Cardiac atrium fibroblast (primary cell): ENCODE measurements at places on chromosomes 3 and 15. TPM values are rescaled to one million over a fixed set of nuclear protein-coding genes. Genes with fewer than 3 reads are reported as not detected.

Gene DRD3
- not detected in 2 replicates for total RNA-seq

Gene ALDH1L1
- total RNA-seq = 7.0 and 13.7 TPM in 2 replicates

Gene FAM162A
- total RNA-seq = 48.9 and 60.1 TPM in 2 replicates

Gene NANOGP8
- not detected in 2 replicates for total RNA-seq

Gene MSL2
- 7.4 and 8.4 TPM in 2 replicates for total RNA-seq

Gene MIX23
- total RNA-seq = 21.8 and 27.1 TPM in 2 replicates

Gene GAP43
- not detected in 2 replicates for total RNA-seq

Gene SLC22A14
- total RNA-seq = not detected in 2 replicates

Gene EXOG
- total RNA-seq = 3.7 and 3.8 TPM in 2 replicates
